C1 segment of cervical spinal cord (tissue), 14 donors: ENCODE measurements at places on chromosomes 7 and 10.

- no peak for DNase-seq
Measured at GRCh38 chr7:37287131-37287855, 161.4 kb downstream of the ELMO1 start.

- no peak for DNase-seq
Measured at GRCh38 chr10:118042827-118043242, 3.9 kb downstream of the RAB11FIP2 start.

DNA sequence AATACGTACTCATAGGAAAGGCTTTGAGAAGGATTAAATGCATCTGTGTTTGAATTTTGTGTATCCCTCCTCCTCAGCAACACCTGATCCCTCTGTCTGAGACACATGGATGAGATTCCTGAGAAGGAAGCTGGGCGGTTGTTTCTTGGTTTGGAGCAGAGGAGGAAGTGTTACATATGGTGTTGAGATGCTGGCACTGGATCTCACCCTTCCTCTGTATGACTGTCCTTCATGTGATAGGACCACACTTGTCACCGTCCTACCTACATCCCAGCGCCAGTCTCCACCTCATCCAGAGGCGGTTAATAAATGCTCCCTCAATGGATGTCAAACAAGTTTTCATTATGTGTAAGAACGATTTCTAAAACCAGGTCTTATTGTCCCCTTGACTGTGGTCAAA, 49.4 kb upstream of the KLF6 start:
- no peak for DNase-seq

- no peak for DNase-seq
Measured at GRCh38 chr10:99536338-99537085, 3.8 kb downstream of the NKX2-3 start.

- DNase-seq, result no peak
Measured at GRCh38 chr7:138663725-138664710, 37.1 kb downstream of the SVOPL start.

DNA sequence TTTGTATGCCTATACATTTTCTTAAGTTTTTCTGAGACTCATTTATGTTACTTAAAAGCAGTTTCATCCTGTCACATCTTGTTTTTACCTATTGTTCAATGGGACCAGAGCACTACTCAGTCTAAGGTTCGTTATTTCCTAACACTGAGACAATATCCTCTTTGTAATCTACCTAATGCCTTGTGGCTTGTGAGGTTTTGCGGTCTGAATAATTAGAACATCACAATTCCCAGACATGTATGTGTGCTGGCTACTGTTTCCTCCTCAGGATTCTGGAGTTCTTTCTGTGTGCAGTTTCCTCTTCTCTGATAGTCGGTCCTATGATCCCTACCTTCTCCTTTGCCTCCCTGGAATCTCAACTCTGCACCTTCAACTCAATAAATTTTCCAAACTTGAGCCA, 620.2 kb downstream of the ANKRD7 start:
- no peak for DNase-seq

GRCh38 chr7:155468785-155469148, 10.8 kb downstream of the EN2 start:
- no peak for DNase-seq

DNA sequence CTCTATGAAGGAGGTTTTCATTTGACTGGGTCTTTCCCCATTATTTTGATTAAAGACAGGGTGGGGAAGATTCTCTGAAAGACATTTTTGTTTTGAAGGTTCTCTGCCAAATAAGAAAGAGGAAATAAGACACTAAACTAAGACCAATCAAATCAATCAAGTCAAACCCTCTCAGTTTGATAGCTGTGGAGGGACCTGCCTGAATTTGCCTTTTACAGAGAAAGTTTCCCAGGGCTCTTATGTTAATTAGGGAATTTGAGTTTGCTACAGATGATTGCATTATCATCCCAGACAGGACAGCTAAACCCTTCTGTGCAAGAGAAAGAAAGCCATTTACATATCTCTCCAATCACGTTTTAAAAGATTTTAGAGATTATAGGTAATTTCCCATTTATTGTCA, 80.0 kb downstream of the CSTF2T start:
- DNase-seq, result no peak

GRCh38 chr10:50373821-50374501, 122.6 kb upstream of the ASAH2 start:
- no peak for DNase-seq
